ENCODE measurements at places on chromosomes 6 and 20.

DNA sequence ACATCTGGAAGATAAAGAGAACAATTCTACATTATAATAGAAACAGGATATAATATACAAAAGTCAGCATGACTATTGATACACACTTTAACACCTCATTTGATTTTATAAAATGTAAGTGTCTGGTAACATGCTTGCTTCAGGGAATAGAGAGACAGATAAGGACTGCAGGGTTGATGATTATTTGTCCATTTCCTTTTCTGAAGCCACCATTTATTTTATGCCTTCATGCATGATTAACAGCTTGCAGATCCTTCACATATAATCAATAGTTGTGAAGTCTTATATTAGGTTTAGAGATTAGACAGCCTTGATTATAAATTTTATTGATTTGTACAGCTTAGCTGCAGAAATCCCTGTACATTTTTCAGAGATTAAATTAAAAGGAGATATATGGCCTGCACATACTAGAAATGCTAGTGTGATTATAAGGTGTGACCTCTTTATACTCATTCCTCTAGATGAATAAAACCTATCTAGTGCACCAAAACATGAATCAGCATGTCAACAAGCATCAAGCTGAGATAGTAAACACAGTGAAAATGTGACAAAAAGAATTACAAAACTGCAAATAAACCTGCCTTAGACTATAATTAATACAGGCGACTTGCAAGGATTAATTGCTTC is 198.8 kb upstream of the THEMIS start:
- DNase-seq: no peak

DNA sequence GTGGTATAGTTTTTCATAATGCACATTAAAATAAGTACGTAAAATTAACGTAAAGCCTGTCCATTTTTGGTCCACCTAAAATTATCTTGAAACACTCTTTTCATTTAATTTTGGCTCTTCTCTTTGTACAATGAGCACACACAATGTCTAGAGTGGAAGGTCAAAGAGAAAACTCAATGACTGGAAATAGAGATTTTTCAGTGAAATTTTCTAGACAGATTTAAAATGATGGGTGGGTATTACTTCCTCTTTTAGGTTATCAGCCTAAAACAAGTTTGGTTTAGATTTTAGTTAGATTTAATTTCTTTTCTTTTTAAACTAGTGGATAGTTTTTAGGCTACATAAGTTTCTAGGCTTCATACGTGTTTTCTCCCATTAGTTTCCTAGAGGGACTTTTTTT is 24.9 kb downstream of the DSE start:
- DNase-seq: no peak

DNA sequence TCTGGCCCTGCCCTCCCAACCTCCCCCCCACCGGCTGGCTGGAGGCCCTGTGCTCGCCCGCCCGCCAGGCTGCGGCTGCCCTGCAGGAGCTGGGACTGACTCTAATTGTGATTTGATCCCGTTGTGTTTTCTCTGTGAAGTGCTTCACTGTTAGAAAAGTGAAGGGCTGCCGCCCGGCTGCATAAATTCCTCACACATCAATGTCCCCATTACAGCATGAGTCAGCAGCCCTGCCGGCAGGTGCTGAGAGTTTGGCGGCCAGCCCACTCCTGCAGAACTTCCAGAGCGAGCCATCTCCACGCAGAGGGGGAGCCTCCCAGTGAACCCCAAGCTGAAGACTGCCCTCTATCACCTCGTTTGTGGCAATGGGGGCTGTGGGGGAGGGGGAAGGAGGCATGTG is 137.9 kb downstream of the DLL1 start:
- DNase-seq: peak; percentile 18

GRCh38 chr20:40663991-40664880 is 24.8 kb downstream of the MAFB start:
- DNase-seq: no peak

DNA sequence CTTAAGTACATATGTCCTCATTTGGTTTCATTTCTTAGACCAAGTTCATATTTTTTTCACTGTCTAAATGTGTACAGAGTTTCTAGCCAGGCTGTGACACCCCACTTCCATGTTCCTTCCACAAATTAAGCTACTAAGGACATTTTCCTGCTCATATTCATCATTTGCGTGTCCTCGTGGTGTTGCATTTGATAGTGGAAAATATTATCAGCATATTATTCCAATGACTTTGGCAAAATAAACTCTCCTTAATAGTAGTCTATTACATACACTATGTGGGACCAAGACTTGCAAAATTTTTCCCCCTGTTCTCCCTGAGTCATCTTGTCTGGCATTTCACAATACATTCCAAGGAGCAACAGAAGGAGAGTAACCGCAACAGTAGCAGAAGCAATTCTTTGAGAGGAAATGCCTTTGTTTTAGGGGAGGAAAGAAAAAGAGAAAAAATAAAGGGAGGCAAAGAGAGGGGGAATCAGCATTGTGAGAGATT is 599.2 kb downstream of the COL12A1 start:
- peak; percentile 99 for DNase-seq

- DNase-seq: no peak
Measured at GRCh38 chr20:14580418-14581074, 243.1 kb upstream of the FLRT3 start.

DNA sequence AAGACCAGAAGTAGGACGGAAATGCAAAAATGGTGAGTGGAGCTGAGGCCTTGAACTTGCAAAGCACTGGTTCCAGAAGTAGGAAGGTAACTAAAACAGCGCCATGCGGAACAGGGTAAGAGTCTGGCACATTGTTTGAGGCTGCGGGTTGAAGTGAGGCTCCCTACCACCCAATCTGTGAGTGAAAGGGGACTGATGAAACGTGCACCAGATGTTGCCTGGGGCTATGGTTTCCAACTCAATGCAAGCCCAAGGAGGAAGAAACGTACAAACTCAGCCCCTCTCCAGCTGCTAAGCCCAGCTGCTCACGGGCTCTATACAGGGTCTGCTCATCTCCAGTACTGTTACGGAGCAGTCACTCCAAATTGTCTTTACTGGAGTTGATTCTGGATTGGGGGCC is 68.7 kb upstream of the KCNK16 start:
- DNase-seq: no peak

GRCh38 chr6:117463762-117464665 is 18.5 kb upstream of the DCBLD1 start:
- peak; percentile 66 for DNase-seq

- no peak for DNase-seq
Measured at GRCh38 chr6:157587127-157587926, 206.3 kb downstream of the ZDHHC14 start.

DNA sequence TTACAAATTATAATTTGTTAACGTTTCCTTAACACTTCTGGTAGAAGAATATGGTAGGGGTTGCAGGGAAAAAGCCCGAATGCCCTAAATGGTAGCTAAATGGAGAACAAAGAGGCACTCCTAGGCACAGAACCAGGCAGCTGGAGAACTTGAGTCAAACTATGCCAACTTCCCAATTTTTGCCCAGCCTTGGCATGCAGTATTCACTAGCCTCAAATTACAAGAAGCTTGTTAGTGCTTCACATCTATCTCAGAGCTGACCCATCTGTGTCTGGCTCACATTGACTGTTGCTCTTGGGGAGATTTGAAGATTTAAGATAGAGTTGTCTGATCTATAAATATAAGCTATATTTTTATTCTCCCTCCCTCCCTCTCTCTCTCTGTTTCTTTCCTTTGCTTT is 19.4 kb upstream of the LRFN2 start:
- DNase-seq: no peak

- no peak for DNase-seq
Measured at GRCh38 chr6:168015009-168015408, 17.5 kb downstream of the KIF25 start.

DNA sequence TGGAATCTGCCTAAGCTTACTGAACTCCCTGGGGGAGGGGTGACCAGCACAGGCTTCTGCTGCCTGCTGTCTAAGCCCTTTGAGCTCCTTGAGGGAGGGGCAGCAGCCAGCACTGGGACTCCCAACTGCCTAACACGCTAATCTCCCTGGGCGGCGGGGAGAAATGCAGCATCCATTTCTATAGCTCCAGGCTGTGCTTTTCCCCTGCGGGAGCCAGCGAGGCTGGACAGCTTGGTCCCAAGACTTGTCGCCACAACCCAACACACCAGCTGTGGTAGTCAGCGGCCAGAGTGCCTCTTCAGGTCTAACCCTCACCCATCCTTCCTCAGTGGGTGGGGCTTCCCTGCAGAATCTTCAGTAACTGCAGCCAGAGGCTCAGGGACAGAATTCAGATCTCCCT is 64.6 kb downstream of the VGLL2 start:
- no peak for DNase-seq

GRCh38 chr6:38482466-38482865 is 157.3 kb downstream of the BTBD9 start:
- DNase-seq: peak; percentile 76

- peak; percentile 97 for DNase-seq
Measured at GRCh38 chr6:4320860-4321259, 185.5 kb upstream of the ECI2 start.

DNA sequence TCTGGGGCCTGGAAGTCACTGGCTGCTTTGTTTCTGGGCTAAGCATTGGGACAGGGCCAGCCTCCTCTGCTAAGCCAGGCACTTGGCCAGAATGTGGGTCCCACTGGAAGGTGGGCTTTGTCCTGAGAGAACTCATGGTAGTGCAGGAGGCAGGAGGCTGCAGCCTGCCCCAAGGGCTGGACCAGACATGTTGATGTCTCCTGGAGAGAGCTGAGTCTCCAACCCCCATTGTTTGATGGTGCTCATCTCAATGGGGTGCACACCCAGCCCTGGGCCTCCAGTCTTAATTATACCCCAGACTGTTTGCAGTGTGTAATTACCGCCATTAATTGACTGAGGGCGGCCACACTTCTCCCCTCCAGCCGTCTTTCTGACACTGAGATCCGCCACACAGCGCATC is 220.5 kb upstream of the PMEPA1 start:
- DNase-seq: no peak

DNA sequence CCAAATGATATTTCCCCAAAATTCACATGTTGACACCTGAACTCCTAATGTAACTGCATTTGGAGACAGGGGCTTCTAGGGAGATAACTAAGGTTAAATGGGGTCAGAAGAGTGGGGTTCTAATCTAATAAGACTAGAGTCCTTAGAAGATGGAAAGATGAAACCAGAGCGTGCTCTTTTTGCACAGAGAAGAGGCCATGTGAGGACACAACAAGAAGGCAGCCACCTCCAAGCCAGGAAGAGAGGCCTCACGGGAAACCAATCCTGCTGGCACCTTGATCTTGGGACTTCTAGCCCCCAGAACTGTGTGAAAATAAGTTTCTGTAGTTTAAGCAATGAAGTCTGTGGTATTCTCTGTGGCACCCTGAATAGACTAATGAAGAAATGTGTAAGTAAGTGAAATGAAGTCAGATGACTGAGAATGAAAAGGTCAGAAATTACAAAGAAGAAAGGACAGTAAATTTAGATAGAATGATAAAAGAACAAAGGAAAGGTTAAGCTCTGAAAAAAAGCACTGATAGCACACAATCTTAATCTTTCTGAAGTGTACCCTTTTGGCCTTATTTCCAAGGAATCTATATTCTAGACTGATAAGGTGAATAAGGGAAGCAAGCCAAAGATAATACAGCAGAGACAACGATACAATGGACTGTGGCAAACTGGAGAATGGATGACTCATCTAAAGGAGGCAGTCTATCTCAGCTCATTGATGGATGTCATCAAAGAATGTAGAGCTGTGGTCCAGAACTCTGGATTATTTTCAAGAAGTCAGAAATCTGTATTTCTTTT is 110.4 kb downstream of the MYB start:
- DNase-seq: peak; percentile 78

DNA sequence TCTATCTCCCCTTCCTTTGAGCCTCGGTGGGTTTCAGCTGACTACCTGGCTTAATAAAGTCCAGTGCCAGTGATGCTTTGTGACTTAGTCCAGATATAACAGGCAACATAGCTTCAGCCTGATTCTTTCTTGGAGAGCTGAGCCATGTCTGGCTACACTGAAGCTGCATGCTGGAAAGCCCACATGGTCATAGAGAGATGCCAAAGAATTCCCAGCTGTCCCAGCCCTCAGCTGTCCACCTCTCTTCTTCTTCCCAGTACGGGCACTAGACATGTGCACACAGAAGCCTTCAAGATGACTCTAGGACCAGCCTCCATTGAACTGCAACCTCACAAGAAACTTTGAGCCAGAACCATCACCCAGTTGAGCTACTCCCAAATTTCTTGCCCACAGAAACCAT is 154.1 kb upstream of the MYLIP start:
- DNase-seq: no peak

DNA sequence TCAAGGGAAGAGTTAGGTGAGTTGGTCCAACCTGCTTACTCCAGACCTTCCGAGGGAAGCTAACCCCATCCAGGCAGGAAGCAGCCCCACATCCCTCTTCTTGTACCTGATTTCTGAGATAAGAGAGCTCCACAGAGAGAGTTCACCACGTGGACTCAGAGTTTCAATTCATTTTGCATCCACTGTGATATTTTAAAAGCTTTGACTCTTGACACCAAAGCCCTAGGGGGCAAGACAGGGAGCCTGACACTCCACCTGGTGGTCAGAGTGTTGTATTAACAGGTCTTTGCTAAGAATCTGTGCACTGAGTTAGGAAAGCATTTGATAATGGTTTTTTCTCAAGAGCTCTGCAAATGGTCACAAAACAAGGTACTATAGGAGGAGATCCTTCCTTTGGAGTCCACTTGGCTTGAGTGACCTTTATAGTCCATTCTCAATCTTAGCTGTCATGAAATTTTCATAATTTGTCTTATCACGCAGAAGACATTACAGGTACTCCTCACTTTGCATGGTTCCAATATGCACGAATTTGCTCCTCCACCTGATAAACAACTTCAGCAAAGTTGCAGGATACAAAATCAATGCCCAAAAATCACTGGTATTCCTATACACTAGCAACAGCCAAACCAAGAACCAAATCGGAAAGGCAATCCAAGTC is 56.2 kb upstream of the RIPOR2 start:
- DNase-seq: peak; percentile 53

DNA sequence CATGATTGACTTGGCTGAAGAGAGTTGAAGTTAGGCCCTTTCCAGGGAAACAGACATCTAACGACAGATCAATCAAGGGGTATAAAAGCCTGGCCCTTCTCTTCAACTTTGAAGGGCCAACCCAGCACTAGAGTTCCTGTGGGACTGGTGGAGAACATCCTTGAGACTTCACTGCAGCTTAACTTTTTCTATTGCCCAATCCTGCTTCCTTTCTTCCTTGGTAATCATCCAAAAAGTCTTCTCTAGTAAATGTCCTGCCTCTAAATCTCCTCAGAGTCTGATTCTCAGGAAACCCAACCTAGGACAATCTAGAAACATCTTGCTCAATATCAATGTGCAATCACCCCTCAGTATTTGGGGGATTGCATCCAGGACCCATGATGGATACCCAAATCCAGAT is 1.9 kb downstream of the MKKS start:
- no peak for DNase-seq

DNA sequence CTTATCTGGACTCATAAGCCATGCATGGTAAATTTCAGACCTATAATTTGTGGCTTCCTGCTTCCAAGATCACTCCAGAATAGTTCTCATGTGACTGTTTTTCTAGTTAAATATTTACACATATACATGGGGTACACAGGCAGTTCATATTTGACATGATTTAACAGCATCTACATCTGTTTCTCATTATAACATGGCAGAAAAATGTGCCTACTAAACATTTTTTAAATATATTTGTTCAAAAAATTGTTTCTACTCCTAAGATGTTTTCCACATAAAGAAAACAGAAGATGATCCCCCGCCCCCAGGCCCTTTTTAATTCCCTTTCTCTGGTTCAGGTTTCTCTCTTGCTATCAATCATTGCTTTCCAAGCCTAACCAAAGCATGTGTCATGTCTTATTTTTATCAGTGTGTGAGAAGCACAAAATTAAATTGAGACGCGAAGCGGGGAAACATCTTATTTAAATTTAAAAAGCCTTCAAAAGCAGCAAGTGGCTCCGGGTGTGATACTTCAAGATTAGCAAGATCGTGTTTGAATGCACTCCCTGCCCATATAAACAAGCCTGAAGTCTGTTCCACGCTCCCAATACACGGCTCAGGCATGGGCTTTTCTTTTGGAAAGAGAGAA is 37.3 kb downstream of the IPCEF1 start:
- DNase-seq: peak; percentile 92

Measured in fibroblast of upper back skin (primary cell).